ENCODE measurements at places on chromosomes 5 and 9. TPM values are rescaled to one million over a fixed set of nuclear protein-coding genes. Genes with fewer than 3 reads are reported as not detected.

Gene OR5C1
- not detected for total RNA-seq

Gene MAPKAP1
- 57.9 TPM for total RNA-seq

Gene TRIM36
- not detected for total RNA-seq

- peaks cover 6% of the 10 kb centered on the region for H3K27me3 ChIP-seq
- H3K4me1 ChIP-seq: peaks cover 4% of the 10 kb centered on the region
- no peak overlapping the region for H3K4me3 ChIP-seq
- no peaks in the 10 kb centered on the region for H3K36me3 ChIP-seq
- no peak overlapping the region for H3K27ac ChIP-seq
Observed at GRCh38 chr5:136020383-136021015, 8.3 kb upstream of the TGFBI start.

DNA sequence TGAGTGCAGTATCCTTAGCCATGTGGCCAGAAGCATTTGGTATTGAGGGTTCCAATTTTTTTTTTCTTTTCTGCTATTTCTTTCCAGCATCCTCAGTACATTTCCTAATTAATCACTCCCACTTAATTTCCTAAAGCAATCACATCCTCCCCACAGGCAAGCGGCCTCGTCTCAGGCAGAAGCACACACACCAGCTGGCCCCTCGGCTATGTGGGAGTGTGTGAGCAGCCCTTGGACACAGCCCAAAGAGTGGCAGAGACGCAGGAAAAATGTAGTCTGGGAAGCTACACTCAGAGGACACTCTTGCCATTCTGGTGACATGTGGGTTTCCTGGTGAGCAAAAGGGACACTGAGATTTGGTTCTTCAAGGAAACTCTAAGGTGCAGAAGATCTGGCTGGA, 20.7 kb downstream of the SLIT3 start:
- DNase-seq: no peak
- H3K4me3 ChIP-seq: no peak overlapping the region
- no peak overlapping the region for H3K27ac ChIP-seq

GRCh38 chr5:88845081-88845697, 37.8 kb downstream of the MEF2C start:
- no peak for DNase-seq
- H3K27ac ChIP-seq: no peak overlapping the region
- H3K27me3 ChIP-seq: peaks cover 10% of the 10 kb centered on the region
- H3K4me3 ChIP-seq: no peak overlapping the region

- no peaks in the 10 kb centered on the region for H3K36me3 ChIP-seq
- H3K4me3 ChIP-seq: no peak overlapping the region
- H3K4me1 ChIP-seq: peaks cover 2% of the 10 kb centered on the region
Observed at GRCh38 chr5:127856292-127856691, 153.1 kb downstream of the CCDC192 start.

- no peaks in the 10 kb centered on the region for H3K4me1 ChIP-seq
- DNase-seq: no peak
- H3K27ac ChIP-seq: no peak overlapping the region
- peaks cover 2% of the 10 kb centered on the region for H3K27me3 ChIP-seq
Observed at GRCh38 chr9:8825585-8826147, 1026.1 kb upstream of the DMAC1 start.

DNA sequence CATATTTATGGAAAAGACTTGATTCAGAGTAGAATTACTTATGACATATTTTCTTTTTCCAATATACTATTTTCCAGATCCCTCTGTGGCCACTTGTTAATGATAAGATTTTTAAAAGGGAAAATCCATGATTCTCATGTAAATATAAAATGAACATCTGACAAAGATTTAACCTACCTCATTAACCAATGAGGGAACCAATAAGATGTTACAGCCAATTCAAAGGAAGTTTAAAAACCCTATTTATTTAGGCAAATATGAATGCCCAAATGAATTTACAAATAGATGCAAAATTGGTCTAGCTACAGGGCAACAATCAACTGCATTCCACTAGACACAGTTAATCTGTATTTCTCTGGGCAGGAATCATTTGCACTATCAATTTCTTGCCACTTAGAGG, 226.8 kb downstream of the ADAMTSL1 start:
- H3K4me3 ChIP-seq: no peak overlapping the region
- no peak overlapping the region for H3K27ac ChIP-seq
- peaks cover 2% of the 10 kb centered on the region for H3K27me3 ChIP-seq
- H3K36me3 ChIP-seq: no peaks in the 10 kb centered on the region
- H3K4me1 ChIP-seq: no peaks in the 10 kb centered on the region

GRCh38 chr5:91058575-91058974, 324.5 kb downstream of the ARRDC3 start:
- DNase-seq: no peak
- no peak overlapping the region for H3K4me3 ChIP-seq
- H3K27me3 ChIP-seq: peaks cover 32% of the 10 kb centered on the region

All from activated CD4-positive, alpha-beta memory T cell treated with anti-CD3 and anti-CD28 coated beads for 36 hours (primary cell).